ENCODE measurements at places on chromosomes 16 and 17.
A peak's percentile ranks its signal among the peaks of the same experiment; 100 is the strongest.

DNA sequence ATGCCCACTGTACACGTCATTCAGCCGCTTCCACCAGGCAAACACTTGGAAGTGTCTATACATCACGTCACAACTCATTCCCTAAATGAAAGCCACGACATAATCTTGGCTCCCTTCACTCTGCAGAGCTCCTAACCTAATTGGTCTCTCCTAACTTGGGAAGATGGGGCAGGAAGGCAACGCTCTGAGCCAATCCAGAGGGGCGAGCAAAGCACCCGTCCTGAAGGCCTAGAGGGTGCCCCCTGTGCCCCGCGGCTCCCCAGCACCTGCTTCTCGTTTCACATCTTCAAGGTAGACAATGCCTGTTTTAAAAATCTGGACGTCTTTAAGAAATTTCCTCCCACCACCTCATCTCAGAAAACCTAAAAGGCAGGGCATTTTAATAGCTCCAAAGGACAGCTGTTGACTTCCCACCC lies 1.0 kb downstream of the CSNK2A2 start:
- DNase-seq: no peak

- no peak for DNase-seq
Observed at GRCh38 chr17:76683011-76683755, 27.6 kb downstream of the MXRA7 start.

- no peak for DNase-seq
Observed at GRCh38 chr17:63840591-63841349, 1.7 kb downstream of the SMARCD2 start.

DNA sequence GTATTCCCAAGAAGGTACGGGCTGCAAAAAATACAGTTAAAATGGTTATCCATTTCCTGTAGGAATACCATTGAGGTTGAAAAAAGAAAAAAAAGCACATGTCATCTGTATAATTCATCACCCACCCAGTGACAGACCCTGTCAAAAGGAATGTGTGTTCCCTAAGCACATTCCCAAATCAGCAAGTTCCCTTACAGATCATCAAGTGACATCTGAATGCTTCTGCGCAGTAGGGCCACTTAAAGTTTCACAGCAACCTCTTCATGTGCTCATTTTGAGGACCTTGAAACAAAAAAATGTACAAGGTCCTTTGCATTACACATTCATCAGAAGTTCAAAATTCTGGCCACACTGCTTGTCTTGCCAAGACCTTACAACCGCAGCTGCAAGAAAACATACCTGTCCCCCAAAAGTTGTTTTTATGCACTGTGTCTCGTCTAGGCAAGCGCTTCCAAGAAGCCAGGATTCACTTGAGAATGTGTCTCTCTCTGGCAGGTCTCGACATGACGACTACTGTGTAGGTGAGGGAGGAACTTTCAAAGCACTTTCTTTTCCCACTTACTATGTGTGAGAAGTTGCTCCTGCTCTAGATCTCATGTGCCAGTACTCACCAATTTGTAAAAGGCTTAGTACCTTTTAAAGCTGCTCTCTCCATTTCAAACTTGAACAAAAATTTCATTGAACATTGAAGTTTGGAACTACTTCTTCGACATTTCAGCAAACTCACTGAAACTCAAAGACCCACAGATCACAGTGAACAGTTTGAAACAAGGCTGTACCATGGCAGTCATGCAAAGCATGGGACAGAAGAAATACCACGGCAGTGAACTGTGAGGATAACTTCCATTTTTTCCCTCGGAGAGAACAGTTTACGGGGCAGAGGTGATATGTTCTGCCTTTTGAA lies 4.3 kb upstream of the POLG2 start:
- no peak for DNase-seq

DNA sequence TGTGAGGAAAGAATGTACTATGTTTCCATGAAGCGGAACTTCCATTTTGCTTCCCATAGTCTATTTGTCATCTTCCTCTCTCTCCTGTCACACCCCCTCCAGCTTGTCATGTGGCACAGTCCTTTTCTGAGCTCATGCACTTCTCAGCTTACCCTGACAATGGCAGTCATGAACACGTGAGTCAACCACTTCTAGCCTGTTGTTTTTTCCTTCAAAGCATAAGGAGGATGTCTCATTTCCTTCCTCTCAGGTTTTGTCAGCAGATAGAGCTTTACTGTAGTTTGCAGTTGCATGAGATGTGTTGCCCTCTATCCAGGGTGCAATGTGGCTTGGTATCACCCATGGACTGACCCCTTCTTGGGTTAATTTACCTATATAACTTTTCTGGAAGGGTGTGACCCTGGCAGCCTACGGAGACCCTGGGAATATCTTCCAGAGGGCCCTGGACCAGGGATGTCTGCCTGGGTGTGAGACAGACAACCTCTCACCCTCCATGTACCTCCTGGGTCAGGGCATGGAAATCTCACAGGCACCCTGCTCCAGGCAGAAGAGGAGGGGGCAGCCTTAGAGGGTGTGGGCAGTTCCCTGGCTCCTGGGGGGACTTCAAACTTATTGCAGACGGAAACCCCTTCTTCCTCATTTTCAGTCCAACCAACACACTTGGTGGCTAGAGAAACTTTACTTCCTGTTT lies 4.0 kb upstream of the ZNF267 start:
- DNase-seq: peak; percentile 35

- DNase-seq: peak; percentile 74
Observed at GRCh38 chr17:82333279-82334171, at the start of gene SECTM1. Gene SECTM1 (minus strand): TSS chr17:82333766. CDS start chr17:82327240, 6,526 bp downstream.

GRCh38 chr16:84986879-84987278 lies 24.5 kb downstream of the ZDHHC7 start:
- no peak for DNase-seq

DNA sequence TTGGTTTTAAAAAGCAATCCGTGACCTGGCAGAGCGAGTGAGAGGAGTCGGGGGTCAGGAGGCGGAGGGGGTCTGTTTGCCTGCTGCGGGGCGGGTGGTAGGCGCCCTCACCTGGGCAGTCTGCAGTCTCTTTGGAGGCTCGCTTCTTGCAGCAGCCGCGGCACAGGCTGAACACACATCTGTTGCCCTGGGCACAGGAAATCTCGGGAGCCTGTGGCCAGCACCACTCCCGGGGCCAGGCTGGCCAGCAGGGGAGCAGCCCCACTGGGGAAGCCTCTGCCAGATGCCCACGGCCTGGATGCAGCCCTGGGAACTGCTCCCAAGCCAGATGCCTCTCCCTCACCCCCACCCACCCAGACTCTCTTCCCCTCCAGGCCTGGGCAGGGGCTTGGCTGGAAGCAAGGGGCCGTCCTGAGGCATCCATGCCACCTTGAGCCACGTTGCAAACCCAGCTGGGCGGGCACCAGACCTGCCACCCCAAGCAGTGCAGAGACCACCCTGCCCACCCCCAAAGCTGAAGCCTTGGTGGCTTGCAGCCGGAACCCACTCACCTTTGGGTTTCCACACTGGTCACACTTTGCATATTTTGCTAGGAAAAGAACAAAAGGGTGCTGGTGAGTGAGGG lies 6.6 kb downstream of the GPS1 start:
- DNase-seq: no peak

GRCh38 chr16:61798741-61799140 lies 237.5 kb downstream of the CDH8 start:
- DNase-seq: no peak
